ENCODE measurements at places on chromosomes 13 and 19. TPM values are rescaled to one million over a fixed set of nuclear protein-coding genes. Genes with fewer than 3 reads are reported as not detected.

DNA sequence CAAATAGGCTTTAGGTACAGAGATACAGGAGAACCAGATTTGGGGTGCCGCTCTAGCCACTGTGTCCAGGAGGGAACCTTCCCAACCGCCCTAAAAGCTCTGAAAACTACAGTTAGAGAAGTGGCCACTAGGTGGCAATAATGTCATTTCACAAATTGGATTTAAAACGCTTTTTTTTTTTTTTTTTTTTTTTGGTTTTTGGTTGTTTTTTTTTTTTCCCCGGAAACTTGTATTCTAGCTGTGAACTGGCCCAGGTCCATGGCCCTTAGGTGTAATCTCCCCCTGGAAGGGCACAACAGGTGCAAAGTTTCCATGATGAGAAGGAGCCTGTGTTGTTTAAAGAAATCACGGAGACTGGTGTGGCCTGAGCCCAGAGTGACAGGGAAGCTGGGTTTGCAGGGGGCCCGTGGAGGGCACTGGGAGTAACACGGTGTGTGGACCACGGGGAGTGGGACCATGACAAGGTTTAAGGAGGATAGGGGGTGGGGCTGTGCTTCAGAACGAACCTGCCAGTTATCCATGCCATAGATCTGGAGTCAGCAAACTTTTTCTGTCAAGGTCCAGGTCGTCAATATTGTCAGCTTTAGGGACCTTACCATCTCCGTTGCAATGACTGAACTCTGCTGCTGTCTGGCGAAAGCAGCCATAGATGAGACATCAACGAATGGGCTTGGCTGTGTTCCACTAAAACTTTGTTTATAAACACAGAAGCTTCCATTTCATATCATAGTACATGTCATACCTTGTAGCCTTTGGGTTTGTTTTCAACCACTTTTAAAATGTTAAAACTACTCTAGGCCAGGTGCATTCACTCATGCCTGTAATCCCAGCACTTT, 10.1 kb downstream of the OR1I1 start:
- peak; percentile 59 for DNase-seq

- DNase-seq = no peak
Measured at GRCh38 chr19:48613024-48613851, 1.6 kb downstream of the FAM83E start.

DNA sequence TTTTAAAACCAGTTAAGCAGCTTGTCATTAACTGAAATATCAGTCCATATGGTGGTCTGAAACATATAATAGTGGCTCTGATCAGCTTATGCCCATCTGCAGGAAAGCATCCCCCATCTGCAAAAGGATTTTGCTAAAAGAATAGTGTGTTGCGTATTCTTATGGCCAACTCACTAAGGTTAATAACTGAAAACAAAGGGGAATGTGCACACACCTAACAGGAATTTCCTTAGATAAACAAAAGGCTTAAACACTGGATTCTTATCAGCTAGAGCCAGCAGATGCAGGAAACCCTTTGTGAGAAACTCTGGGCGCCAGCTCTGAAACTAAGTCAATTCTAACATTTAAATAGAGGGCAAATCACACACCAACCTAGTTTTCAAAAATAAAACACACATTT, 22.1 kb downstream of the VPS36 start:
- DNase-seq = no peak

- no peak for DNase-seq
Measured at GRCh38 chr13:94617389-94618000, 15.8 kb downstream of the GPR180 start.

GRCh38 chr19:7916103-7916954, 1.7 kb downstream of the TGFBR3L start:
- no peak for DNase-seq

DNA sequence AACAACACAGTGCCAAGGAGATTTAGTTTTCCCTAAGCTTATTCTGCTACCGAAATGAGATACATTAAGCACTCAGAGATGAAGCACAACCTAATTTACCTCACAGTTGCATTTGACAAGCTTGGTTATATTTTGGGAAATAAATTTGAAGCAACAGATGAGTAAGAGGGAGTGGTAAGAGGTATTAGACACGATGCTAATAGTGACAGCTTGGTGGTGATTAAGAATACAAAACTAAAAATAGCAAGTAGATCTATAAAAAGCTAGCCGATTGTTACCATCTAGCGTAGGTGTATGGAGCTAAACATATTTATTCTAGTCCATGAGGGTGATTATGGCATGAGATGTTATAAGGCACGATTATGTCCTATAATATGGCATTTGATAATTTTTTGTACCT, 208.5 kb downstream of the PCCA start:
- DNase-seq = no peak

DNA sequence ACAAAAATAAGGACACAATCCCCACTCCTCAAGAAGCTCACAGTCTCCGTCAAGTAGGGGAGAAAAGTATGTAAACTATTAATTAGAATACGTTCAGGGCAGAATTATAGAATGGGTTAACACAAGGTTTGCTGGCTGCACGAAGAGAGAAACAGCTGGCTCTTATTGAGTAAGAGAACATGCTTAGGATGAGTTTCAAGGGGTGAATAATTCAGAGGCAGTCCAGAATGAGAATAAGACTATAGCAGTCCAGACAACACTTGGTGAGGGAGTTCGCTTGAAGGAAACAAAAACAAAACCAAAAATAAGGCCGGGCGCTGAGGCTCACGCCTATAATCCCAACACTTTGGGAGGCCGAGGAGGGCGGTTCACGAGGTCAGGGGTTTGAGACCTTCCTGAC, 61.9 kb downstream of the THSD1 start:
- DNase-seq = no peak

- DNase-seq = no peak
Measured at GRCh38 chr19:5961969-5962945, 15.7 kb downstream of the RANBP3 start.

DNA sequence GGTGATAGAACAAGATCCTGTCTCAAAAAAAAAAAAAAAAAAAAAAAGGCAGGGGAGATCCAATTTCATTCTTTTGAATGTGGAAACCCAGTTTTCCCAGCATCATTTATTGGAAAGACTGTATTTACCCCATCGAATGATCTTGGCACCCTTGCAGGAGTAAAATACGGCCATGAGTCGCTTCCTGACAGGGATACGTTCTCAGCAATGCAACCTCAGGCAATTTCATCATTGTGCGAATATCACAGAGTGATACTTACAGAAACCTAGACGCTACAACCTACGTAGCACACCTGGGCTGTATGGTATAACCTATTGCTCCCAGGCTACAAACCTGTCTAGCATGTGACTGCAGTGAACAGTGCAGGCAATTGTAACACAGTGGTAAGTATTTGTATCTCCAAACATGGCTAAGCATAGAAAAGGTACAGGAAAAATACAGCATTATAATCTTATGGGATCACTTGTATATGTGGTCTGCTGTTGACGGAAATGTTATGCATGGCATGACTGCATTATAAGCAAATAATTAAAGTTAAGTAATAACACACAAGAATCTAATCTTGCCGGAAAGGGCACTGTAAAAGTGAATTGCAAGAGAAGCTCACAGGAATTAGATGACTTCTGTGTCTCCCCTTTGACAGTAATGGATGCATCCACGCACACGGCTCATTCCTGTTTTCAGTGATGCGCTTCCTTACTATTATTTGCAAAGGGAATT, 24.1 kb downstream of the RFX2 start:
- no peak for DNase-seq

DNA sequence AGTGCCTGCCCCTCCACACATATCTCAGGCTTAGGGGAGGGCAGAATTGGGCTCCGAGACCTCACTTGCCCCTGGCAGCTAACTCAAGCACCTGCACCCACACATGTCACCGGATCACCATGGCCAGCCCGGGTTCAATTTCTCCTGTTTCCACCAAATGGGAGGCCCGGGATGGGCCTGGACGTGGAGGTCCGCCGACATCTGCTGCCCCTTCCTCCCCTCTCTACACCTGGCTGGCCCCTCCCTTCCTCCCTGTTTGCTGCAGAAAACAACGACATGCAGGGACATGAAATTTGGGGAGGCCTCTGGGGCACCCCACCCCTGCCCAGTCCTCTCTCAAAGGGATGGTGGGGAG, 1.3 kb downstream of the PRKD2 start:
- DNase-seq = no peak

GRCh38 chr13:44426461-44426860, 52.8 kb downstream of the SERP2 start:
- no peak for DNase-seq

Gene IL11
- polyA plus RNA-seq = 0.40 TPM

Gene KANK3
- polyA plus RNA-seq = 10.3 TPM

Gene NALCN
- 0.18 TPM for polyA plus RNA-seq

Gene NCR1
- 0.53 TPM for polyA plus RNA-seq

All from forelimb muscle (tissue), 1 donor.